ENCODE measurements at places on chromosomes 3 and 15. TPM values are rescaled to one million over a fixed set of nuclear protein-coding genes. Genes with fewer than 3 reads are reported as not detected.
A peak's percentile ranks its signal among the peaks of the same experiment; 100 is the strongest.

LZTFL1 gene
- 9.6 TPM for total RNA-seq

FLNB gene
- total RNA-seq: 127 TPM

- no peak for DNase-seq
- H3K27me3 ChIP-seq: peaks cover 22% of the 10 kb centered on the region
- H3K27ac ChIP-seq: no peak overlapping the region
- no peaks in the 10 kb centered on the region for H3K36me3 ChIP-seq
- no peaks in the 10 kb centered on the region for H3K4me1 ChIP-seq
- no peak overlapping the region for H3K4me3 ChIP-seq
Observed at GRCh38 chr3:15486979-15487378, 34.5 kb downstream of the COLQ start.

GRCh38 chr3:42505128-42505848 is 2.8 kb downstream of the VIPR1 start:
- no peak for DNase-seq
- H3K4me1 ChIP-seq: peaks cover 46% of the 10 kb centered on the region
- H3K36me3 ChIP-seq: no peaks in the 10 kb centered on the region
- no peak overlapping the region for H3K4me3 ChIP-seq

GRCh38 chr3:126546549-126547239 is 12.0 kb downstream of the C3orf22 start:
- no peaks in the 10 kb centered on the region for H3K36me3 ChIP-seq
- peaks cover 42% of the 10 kb centered on the region for H3K4me1 ChIP-seq
- H3K27me3 ChIP-seq: no peaks in the 10 kb centered on the region
- H3K4me3 ChIP-seq: no peak overlapping the region

- peaks cover 19% of the 10 kb centered on the region for H3K4me1 ChIP-seq
- H3K4me3 ChIP-seq: peak overlapping the region; percentile 33
- no peaks in the 10 kb centered on the region for H3K36me3 ChIP-seq
- DNase-seq: peak; percentile 77
- no peaks in the 10 kb centered on the region for H3K27me3 ChIP-seq
Observed at GRCh38 chr3:84547971-84548970, 410.5 kb upstream of the CADM2 start.

DNA sequence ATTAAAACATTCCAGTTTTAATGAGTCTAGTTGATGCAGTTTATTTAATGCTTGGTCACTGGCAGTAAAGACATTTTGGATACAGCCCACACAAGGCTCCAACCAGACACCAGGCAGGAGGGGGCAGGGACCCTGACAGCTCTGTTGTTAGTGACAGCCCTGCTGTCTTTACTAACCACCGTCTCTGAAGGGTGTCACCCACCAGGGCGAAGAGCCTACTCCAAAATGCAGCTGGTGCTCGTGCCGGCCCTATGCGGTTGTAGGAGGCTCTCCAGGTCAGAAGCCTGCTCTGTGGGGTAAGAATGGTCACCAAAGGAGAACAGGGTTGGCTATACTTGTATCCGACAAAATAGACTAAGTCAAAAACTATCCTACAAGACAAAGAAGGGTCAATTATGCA is 132.2 kb downstream of the ATP10A start:
- H3K36me3 ChIP-seq: no peaks in the 10 kb centered on the region
- H3K4me1 ChIP-seq: no peaks in the 10 kb centered on the region
- no peak overlapping the region for H3K4me3 ChIP-seq
- H3K27ac ChIP-seq: no peak overlapping the region
- H3K27me3 ChIP-seq: no peaks in the 10 kb centered on the region

DNA sequence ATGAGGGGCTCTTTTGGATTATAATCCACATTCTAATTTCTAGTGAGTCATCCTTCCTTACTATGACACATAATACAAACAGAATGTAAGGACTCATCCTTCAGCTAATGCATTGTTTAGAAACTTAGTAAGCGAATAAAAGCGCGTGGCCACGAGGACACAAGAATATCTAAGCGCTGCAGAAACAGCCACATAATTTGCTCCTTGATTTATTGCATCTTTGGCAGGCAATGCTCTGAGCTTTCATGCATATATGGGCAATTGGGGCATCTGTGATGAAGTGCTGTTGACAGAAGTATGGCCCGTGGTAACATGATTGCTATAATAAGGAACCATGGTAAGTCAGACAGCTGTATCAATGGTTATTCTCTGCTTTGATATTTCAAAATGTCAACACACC is 191.3 kb upstream of the ZNF385D start:
- H3K4me1 ChIP-seq: no peaks in the 10 kb centered on the region
- DNase-seq: no peak
- H3K27me3 ChIP-seq: no peaks in the 10 kb centered on the region
- H3K4me3 ChIP-seq: no peak overlapping the region
- no peaks in the 10 kb centered on the region for H3K36me3 ChIP-seq

DNA sequence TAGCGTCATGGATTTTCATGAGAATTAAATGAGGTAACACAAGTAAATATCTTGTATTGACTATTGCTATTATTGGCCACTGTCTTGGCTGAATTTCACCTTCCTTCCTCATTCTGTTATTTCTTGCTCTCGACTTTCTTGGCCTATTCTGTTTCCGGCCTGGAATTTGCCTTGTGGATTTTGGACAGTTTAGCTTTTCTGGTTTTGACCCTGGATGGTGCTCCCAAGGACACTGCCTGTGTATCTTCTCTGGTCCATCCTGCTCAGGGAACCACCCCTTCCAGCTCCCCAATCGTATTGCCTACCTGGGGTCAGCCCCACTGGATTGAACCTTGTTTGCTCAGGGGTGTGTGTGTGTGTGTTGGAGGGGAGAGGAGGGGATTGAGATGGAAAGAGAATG is 376.2 kb upstream of the C2CD4B start:
- no peaks in the 10 kb centered on the region for H3K27me3 ChIP-seq
- H3K4me1 ChIP-seq: peaks cover 18% of the 10 kb centered on the region
- no peak overlapping the region for H3K4me3 ChIP-seq
- 0 out of 2 replicates have a peak, but pooled peaks cover 3% of the 10 kb centered on the region for H3K36me3 ChIP-seq
- no peak for DNase-seq
- no peak overlapping the region for H3K27ac ChIP-seq

- H3K4me3 ChIP-seq: no peak overlapping the region
- H3K36me3 ChIP-seq: no peaks in the 10 kb centered on the region
- H3K27me3 ChIP-seq: no peaks in the 10 kb centered on the region
- H3K27ac ChIP-seq: no peak overlapping the region
- DNase-seq: no peak
Observed at GRCh38 chr3:9276761-9277370, 27.4 kb upstream of the SRGAP3 start.

DNA sequence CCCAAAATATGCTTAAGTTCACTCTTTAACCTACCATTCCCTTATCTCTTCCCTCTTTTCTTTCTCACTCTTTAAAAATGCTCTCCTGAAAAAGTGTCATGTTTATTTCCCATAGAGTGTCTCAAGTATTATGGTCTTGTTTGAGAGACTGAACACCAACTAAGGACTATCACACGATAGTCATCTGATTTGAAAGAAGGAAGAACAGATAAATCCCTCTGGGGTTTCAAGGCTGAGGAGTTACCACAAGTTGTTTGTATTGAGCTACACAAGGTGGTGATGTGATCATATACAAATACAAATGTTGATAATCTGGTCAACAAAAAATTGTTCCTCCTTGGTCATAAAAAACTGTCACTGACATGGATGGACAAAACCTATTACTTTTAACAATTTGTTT is 13.8 kb downstream of the MEIS2 start:
- H3K4me1 ChIP-seq: peaks cover 34% of the 10 kb centered on the region
- no peak for DNase-seq
- peaks cover 10% of the 10 kb centered on the region for H3K27me3 ChIP-seq
- no peak overlapping the region for H3K4me3 ChIP-seq
- no peak overlapping the region for H3K27ac ChIP-seq
- H3K36me3 ChIP-seq: no peaks in the 10 kb centered on the region

GRCh38 chr15:27062951-27063350 is 92.0 kb downstream of the GABRG3 start:
- no peak overlapping the region for H3K4me3 ChIP-seq
- H3K27me3 ChIP-seq: no peaks in the 10 kb centered on the region
- H3K4me1 ChIP-seq: no peaks in the 10 kb centered on the region
- no peak overlapping the region for H3K27ac ChIP-seq
- DNase-seq: no peak

- no peaks in the 10 kb centered on the region for H3K36me3 ChIP-seq
- H3K27me3 ChIP-seq: no peaks in the 10 kb centered on the region
- no peaks in the 10 kb centered on the region for H3K4me1 ChIP-seq
- DNase-seq: no peak
Observed at GRCh38 chr3:130380398-130380797, 34.9 kb downstream of the COL6A5 start.

DNA sequence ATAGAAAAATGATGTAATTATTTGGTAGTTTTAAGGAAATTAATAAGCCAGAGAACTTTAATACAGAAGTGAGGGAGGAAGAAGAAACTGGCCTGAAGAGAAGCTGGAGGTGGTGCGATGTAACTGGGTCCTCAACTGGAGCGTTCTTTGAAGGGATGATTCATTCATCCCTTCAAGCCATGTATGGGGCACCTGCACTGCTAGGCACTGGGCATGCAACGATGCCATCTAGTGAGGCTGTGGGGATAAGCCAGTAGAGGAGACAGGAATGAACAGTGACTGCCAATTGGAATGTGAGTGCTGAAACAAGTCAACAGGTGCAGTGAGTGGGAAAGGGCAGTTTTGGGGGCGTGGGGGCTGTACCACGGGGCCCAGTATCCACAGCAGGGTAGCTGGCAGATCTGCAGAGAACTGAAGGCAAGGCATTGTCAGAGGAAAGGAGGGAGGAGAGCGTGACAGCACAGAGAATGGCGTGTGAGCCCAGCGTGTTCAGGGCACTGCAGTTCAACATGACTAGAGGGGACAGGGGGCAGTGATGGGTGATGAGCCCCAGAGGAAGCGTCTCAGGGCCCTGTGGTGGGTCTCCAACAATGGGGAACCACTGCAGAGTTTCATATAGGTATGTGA is 3.8 kb upstream of the KIF23 start:
- no peak overlapping the region for H3K27ac ChIP-seq
- H3K36me3 ChIP-seq: no peaks in the 10 kb centered on the region
- peaks cover 7% of the 10 kb centered on the region for H3K4me1 ChIP-seq
- DNase-seq: peak; percentile 39
- H3K4me3 ChIP-seq: no peak overlapping the region
- no peaks in the 10 kb centered on the region for H3K27me3 ChIP-seq

- peaks cover 40% of the 10 kb centered on the region for H3K36me3 ChIP-seq
- no peak for DNase-seq
- H3K27ac ChIP-seq: peak overlapping the region; percentile 66
- no peaks in the 10 kb centered on the region for H3K4me1 ChIP-seq
- no peak overlapping the region for H3K4me3 ChIP-seq
Observed at GRCh38 chr15:42178056-42178455, 21.6 kb upstream of the PLA2G4F start.

DNA sequence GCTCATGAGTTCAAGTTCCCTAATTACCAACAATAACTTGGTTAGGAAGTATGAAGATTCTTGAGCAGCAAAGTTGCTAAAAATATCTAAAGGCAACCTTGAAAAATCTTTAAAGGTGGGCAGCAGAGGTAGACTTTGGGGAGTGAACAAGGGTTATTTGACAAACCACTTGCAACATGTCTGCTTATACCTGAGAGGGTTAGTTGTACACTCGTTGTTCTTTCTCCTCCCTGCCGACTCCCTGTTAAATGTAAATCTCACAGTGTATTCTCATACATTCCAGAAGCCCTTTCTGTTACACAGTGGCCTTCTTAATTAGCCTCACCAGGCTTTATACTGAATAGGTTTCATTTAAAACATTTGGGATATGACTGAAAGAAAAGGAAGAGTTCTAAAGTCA is 121.7 kb downstream of the ARNT2 start:
- no peaks in the 10 kb centered on the region for H3K4me1 ChIP-seq
- H3K36me3 ChIP-seq: no peaks in the 10 kb centered on the region
- no peak overlapping the region for H3K27ac ChIP-seq
- no peaks in the 10 kb centered on the region for H3K27me3 ChIP-seq
- DNase-seq: no peak
- H3K4me3 ChIP-seq: no peak overlapping the region

All from WTC11 (cell line).